ENCODE measurements at places on chromosomes 11 and 22. TPM values are rescaled to one million over a fixed set of nuclear protein-coding genes. Genes with fewer than 3 reads are reported as not detected.

DNA sequence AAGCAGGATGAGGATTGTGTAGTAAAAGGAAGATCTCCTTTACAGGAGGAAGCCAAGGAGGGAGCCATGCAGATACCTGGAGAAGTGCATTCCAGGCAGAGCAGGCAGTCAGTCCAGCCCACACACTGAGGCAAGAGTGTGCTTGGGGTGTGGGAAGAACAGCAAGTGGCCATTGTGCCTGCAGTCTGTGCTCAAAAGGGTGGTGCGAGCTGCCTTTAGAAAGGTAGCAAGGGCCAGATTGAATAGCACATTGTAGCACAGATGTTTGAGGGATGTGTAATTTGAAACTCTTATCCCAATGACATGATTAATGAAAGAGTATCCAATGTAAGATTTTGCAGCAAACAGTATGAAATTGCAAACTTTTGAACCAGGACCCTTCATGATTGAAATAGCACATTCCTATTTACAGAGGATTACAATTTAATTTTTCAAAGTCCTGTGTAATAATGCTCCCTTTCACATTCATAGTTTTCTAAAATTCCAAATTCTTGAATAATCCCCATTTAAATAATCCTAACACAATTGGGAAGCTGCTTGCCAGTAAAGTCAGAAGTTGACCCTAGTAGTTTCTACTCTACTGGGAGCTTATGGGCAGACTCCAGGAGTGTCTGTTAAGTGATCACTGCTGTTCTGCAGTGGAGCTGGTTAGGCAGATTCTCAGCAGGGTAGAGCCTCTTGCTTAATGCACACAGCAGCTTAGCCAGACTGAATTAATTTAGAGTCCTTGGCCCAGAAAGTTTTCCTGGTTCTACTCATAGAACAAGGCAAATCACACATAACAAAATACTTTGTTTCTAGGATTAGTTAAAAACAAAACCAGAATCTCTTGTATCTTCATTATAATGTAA is 78.1 kb downstream of the CYB5R2 start:
- no peak for DNase-seq

GRCh38 chr11:5684036-5684645 is 733 bp downstream of the TRIM5 start:
- no peak for DNase-seq

The MRGPRX3 gene
- total RNA-seq: 0.21 TPM

DNA sequence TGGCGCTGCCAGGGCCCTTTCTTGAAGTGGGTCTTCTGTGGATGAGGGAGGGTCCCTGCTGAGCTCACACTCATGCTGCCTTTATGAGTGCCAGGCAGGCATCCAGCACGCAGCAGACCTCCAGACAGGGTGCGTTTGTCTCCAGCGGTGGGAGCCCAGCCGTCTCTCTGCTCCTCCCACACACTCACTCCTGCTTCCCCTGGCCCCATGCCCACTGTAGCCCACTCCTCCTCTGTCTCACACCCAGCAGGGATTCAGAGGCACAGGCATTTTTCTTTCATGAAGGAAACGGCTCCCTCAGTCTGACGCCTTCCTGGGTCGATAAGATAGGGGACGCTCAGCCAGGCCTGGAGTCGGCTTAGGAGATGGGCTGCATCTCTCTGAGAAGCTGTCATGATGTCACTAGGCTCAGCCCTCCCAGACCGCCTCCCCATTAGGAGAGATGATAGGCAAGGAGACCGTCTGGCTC is 183.9 kb upstream of the NCAM1 start:
- DNase-seq: no peak

Measured in endothelial cell (in vitro differentiated cells).